ENCODE measurements at places on chromosomes 2 and 18. TPM values are rescaled to one million over a fixed set of nuclear protein-coding genes. Genes with fewer than 3 reads are reported as not detected.
A peak's percentile ranks its signal among the peaks of the same experiment; 100 is the strongest.

GRCh38 chr2:199335502-199335901 is 122.2 kb downstream of the SATB2 start:
- DNase-seq: no peak
- no peak overlapping the region for H3K4me3 ChIP-seq
- no peaks in the 10 kb centered on the region for H3K36me3 ChIP-seq
- no peak overlapping the region for H3K27ac ChIP-seq

GRCh38 chr2:34815052-34815741 is 1216.1 kb upstream of the FAM98A start:
- no peaks in the 10 kb centered on the region for H3K27me3 ChIP-seq
- H3K27ac ChIP-seq: no peak overlapping the region
- H3K4me3 ChIP-seq: no peak overlapping the region
- H3K4me1 ChIP-seq: no peaks in the 10 kb centered on the region
- DNase-seq: no peak
- H3K36me3 ChIP-seq: no peaks in the 10 kb centered on the region

DNA sequence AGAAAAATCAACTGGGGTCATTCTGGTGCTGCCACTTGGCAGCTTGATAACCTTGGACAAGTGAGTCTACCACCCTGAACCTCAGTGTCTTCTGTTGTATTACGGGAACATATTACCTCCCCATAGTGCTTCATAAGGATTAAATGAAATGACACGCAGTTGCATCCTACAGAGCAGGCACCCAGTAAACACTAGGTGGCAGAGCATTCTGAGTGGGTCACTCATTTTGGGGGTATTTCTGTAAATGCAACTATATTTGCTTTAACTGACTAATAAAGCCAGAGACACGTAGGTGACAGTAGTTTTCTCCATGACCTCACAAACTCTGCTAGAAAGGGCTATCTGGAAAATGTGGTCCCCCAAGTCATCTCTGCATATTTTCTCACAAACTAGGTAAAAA is 4.7 kb downstream of the CD226 start:
- no peaks in the 10 kb centered on the region for H3K27me3 ChIP-seq
- no peak overlapping the region for H3K4me3 ChIP-seq
- H3K36me3 ChIP-seq: no peaks in the 10 kb centered on the region
- no peaks in the 10 kb centered on the region for H3K4me1 ChIP-seq
- no peak overlapping the region for H3K27ac ChIP-seq

DNA sequence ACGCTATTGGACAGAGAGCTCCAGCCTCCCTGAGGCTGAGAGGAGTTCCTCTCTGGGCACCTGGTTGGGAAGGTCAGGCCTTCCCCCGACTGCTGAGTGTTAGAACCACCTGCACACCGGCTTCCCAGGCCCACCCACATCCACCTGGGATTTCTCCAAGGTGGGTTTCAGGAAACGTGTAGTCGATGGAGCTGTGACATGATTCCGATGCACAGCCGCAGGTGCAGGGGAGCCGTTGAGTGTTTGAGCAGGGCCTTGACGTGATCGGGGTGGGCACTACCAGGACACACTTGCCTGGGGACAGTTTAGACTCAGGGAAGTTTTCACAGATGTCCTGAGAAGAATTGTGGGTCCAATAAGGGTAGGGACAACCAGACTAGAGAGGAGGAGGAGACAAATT is 21.8 kb upstream of the GIGYF2 start:
- DNase-seq: no peak
- no peaks in the 10 kb centered on the region for H3K27me3 ChIP-seq
- no peaks in the 10 kb centered on the region for H3K4me1 ChIP-seq
- no peak overlapping the region for H3K4me3 ChIP-seq
- H3K36me3 ChIP-seq: no peaks in the 10 kb centered on the region

DNA sequence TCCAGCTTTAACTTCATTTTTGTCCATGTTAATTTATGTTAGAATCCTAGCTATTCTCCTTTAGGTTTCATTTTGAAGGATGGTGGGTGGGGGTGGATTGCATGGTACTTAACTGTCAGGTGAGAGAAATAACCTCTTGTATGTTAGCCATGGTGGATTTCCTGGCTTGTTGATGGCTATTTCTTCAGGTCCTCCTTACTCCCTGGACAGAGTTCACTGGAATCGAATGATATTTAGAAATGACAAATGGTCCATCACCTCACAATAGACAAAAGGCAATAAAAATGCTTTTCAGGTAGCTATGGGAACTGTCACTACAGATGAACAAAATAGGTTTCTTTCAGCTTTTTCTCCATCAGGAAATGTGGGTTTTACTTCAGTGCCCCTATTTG is 91.7 kb downstream of the EML6 start:
- H3K36me3 ChIP-seq: no peaks in the 10 kb centered on the region
- H3K27me3 ChIP-seq: no peaks in the 10 kb centered on the region
- no peaks in the 10 kb centered on the region for H3K4me1 ChIP-seq
- DNase-seq: no peak
- H3K27ac ChIP-seq: no peak overlapping the region
- H3K4me3 ChIP-seq: no peak overlapping the region

DNA sequence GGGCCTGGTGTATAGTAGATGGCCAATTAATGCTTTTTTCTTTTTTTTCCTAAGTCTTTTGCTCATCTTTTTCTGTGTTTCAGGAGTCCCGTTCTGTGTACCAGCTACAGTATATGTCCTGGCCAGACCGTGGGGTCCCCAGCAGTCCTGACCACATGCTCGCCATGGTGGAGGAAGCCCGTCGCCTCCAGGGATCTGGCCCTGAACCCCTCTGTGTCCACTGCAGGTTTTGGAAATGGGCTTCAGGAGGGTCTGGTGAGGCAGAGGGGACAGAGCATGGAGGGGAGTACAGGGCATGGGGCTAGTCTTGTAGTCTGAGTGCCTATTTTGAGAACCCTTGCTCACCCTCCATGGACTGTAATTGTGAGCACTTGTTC is 14.1 kb downstream of the PTPN18 start:
- no peak for DNase-seq
- peaks cover 13% of the 10 kb centered on the region for H3K4me1 ChIP-seq
- H3K36me3 ChIP-seq: no peaks in the 10 kb centered on the region
- H3K27me3 ChIP-seq: no peaks in the 10 kb centered on the region

- no peaks in the 10 kb centered on the region for H3K27me3 ChIP-seq
- no peaks in the 10 kb centered on the region for H3K4me1 ChIP-seq
- no peak overlapping the region for H3K4me3 ChIP-seq
Measured at GRCh38 chr2:19799881-19800780, 101.7 kb downstream of the TTC32 start.

DNA sequence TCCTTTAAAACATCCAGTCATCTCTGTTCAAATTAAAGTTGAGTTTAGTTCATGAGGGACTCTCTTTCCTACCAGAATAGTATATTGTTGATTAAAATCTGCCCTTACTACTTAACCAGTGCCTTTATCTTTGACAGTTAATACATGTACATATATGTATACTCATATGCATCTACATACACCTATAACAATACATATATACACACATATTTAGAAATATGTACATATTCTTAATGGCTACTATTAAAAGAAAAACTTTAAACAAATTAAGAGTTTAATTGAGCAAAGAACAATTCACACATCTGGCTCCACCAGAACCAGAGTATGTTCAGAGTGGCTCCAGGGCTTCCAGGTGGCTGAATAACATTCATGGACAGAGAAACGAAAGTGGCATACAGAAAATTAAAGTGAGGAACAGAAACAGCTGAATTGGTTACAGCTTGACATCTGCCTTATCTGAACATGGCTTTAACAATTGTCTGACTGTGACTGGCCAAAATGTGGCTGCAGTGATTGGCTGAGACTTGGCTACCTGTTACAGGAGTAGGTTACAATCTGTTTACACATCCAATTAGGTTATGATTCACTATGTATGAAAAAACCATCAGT is 38.8 kb downstream of the ZNF519 start:
- peaks cover 2% of the 10 kb centered on the region for H3K36me3 ChIP-seq
- H3K27me3 ChIP-seq: no peaks in the 10 kb centered on the region
- H3K27ac ChIP-seq: no peak overlapping the region
- no peak for DNase-seq
- H3K4me1 ChIP-seq: no peaks in the 10 kb centered on the region

DNA sequence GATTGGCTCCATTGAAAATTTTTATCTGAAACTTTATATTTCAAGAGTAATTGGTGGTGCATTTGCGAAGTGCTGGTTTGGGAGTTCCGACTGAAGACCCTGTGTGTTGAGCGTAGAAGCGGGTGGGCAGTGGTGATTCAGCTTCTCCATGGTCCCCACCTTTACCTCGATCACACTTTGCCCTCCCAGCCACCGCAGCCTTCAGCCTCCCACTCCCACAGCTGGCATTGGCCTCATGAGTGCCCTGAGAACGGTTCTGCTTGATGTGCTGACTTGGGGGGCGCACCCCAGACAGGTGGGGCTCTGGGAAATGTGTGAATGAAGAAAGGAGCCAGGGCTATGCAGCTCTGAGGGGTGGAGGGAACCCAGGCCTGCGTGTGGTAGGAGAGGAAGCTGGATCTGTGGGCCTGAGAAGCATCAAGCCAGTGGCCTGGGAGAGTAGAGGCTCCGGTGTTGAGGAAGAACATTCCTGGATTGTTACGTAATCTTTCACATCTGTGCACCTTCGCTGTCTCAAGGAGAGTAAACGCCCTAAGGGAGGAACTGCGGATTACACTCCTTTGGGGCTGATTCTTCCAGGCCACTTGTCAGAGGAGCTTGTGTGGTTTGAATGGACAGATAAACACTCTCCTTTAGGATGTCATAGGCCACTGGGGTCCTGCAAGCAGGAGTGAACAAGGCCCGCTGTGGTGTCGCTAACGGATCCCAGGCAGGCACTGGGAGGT is 83.8 kb downstream of the NPAS2 start:
- DNase-seq: no peak
- H3K27ac ChIP-seq: no peak overlapping the region
- H3K4me3 ChIP-seq: no peak overlapping the region
- H3K36me3 ChIP-seq: no peaks in the 10 kb centered on the region
- H3K27me3 ChIP-seq: no peaks in the 10 kb centered on the region
- no peaks in the 10 kb centered on the region for H3K4me1 ChIP-seq

DNA sequence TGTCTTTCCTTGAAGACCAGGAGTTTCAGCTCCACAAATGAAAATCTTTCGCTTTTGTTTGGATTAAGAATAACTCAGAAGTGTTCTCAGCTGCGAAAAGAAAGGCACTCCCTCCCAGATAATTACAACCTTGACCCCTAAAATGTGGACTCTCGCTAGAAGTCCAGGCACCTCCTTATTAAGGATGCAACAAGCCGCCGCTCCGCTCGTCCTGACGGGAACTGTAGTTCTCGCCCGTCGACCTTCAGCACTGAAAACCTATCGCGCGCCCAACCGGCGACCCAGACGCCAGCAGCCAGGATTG is 559 bp downstream of the IMMT start:
- DNase-seq: no peak
- H3K36me3 ChIP-seq: no peaks in the 10 kb centered on the region
- H3K27ac ChIP-seq: 0 out of 2 replicates have a peak overlapping the region, but pooled peaks have one; percentile 90
- H3K4me3 ChIP-seq: peak overlapping the region; percentile 86

CYP26B1 gene
- total RNA-seq: 0.36 TPM

RPE gene
- total RNA-seq: 77.8 TPM

All from H1 (cell line).